ENCODE measurements at places on chromosomes 6 and 20.

- peak; percentile 32 for DNase-seq
These were observed 511.8 kb upstream of the ZNF337 start for GRCh38 chr20:26208296-26209091.

DNA sequence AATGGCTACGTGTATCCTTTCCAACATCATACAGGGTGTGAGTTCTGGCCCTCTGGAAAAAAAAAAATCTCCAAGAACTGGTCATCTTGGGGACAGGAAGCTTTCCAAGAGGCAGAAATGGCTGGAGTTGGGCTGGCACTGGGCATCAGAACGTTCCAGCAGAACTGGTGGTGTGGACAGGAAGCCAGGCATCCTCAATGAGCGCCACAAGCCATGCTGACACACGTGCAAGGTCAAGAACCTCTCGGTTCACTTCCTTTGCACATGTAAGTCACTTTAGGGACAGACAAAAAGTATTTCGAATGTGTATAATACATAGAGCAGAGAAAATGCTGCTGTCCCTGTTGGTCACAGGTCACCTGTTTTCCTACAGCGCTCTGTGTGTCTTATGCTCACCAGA, 27.4 kb upstream of the RIN2 start:
- DNase-seq, result no peak

DNA sequence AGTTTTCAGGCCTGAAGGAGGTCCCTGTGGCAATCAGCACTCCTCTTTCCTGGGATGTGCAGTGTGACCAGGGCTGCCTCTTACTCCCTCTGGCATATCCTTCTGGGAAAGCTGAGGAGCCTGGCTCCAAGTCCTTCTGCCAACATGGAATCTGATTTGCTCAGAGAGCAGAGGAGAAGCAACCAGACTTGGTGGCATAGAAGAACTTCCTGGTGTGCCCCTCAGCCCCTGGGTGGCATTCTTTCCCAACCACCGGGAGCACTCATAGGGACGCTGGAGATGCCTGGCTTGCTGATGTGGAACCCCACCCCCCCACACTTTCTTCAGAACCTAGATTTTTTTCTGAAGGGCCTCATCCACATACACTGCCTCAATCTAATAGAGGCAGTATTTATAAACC, 107.6 kb upstream of the TRAF3IP2 start:
- no peak for DNase-seq

- DNase-seq, result peak; percentile 22
These were observed 2.4 kb upstream of the DBNDD2 start for GRCh38 chr20:45405571-45406259.

- no peak for DNase-seq
These were observed 138.3 kb upstream of the INSM1 start for GRCh38 chr20:20229595-20229994.

- DNase-seq, result no peak
These were observed 746.8 kb downstream of the HDGFL1 start for GRCh38 chr6:23316131-23316530.

- DNase-seq, result no peak
These were observed 372.7 kb upstream of the RGS17 start for GRCh38 chr6:153503810-153504209.

GRCh38 chr6:108518714-108519576, 41.8 kb upstream of the FOXO3 start:
- DNase-seq, result no peak

DNA sequence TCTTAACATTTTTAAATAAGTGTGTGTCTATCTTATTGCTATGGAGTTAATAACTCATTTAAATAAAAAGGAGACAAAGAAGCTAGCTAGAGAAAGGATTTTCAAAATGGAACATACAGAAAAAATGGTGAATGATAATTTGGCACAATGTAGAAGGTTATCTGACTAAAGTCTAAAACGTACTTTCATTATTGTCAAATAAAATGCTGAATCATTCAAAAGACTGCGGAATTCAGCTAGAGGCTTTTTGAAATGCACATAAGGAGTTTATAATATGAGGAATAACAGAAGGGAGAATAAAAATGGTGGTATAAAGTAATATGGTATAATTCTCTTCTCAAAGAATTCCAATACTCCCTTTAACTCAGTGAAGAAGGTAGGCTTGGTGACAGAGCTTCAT, 597.9 kb downstream of the KHDRBS2 start:
- no peak for DNase-seq

GRCh38 chr6:53258774-53259155, 90.0 kb downstream of the ELOVL5 start:
- DNase-seq, result no peak

DNA sequence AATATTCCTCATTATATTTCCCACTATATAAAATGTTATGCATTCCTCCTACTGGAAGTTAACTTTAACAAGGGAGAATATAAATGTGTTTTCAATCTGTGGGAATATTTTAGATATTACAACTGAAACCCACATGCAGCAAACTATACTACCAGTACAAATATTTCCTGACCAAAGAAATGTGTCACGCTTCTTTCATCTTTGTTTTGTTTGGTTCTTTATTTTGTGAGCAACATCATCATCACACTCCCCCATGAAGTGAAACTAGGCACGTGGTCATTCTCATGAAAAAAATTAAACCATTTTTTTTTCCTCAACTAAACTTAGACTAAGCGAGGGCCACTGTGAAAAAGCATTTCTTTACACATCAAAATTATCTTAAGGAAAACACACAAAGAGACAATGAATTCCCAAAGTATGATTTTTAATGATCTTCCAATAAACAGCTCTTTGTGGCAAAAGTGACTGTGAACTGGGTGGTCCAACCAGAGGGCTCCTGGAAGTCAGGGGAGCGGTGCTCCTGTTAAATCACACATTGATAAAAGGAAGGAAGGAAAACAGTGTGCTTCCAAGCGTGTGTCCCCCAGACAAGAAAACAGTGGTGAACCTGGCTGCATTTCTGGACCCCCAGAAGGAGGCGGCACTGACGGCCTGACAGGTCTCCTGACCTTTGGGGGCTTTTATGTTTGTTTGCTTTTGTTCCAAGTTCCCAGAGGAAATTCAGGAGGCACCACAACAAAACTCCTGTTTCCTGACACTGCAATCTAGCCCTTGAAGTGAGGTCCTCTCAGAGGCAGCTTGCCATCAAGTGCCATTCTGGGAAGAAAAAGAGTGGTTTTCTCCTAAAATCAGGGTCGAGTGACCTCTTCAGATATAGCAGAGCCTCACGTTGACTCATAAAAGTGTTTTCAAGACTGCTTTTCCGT, 166.8 kb upstream of the FOXQ1 start:
- no peak for DNase-seq

DNA sequence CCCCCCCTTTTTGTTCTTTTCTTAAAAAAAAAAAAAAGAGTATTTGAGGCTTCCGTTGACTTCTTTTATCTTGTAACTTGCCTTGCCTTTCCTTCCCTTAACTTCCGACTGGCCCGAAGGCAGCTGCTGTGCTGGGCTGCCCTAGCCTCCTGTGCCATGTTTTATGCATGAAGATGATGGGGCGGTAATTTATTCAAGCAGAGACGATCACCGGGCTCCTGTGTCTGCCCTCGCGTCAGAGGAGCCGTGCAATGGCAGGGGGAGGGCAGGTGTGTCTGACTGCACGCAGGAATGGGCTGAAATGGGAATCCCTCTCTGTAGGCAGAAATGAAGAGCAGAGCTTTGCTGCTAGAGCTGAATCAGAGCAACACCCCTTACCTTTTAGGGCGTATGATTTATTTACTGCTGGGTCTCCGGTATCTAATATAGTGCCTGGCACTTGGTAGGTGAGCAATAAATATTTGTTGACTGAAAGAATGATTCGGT, 106.3 kb upstream of the RIPOR2 start:
- DNase-seq, result no peak

GRCh38 chr6:137901454-137901853, 34.4 kb downstream of the TNFAIP3 start:
- peak; percentile 14 for DNase-seq

GRCh38 chr6:108896111-108896661, 48.0 kb downstream of the ARMC2 start:
- no peak for DNase-seq

DNA sequence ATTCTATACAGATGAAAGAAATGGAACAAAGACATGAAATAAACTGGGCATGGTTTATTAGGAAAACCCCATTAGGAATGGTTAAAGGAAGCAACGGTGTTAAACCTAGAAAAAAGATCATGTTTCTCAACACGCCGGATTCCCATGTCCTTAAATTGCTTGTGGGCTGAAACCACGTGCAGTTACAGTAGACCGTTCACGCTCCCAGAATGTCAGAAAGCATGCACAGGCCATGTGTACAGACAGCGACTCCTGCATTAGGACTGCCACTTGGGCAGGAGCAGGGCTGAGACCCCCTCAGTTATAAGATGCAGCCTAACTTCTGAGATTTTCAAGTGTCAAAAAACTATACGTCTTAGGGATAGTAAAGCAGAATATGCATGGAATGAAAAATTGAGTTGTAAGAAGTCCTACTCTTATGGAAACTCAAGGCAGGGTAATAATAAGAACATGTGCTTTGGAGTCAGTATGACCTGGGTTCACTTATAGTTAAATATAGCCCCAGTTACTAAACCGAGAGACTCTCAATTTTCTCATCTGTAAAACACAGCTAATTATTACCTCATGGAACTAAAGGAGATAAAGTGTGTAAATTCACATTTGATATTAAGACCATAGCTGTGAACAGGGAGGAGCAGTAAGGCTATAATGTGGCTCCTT, 174.0 kb upstream of the UST start:
- no peak for DNase-seq

GRCh38 chr6:2733324-2733723, 17.4 kb downstream of the MYLK4 start:
- DNase-seq, result no peak

DNA sequence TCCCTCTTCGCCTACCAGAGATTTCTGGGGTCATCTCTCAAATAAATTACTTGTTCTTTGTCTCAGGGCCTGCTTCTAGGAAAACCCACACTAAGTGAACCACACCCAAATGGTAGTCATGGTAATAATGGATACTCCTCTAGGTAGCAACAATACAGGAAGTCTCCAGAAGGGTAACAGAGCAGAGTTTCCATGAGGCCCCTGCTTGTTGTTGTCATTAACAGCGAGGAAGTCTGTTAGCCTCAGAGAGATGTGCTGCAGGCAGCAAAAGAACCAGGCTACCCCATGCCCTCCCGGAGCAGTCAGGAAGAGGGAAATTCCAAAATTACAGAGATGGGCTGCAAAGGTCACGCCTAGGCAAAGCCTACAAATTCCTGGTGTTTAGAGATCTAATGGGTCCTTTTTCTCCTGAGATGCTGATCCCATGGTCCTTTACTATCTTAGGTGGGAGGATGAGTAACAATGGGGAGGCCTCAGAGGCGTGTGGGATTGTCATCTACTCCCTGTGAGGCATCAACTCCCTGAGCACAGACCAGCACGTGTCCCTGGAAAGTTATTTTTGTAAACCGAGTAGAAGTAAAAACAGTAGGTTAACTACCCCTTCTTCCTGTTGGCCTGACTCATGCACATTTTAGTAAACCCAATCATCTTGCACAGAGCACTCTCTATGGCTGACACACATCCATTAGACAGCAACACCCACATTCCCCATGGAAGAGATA, 10.1 kb downstream of the ISM1 start:
- no peak for DNase-seq

- DNase-seq, result no peak
These were observed 23.8 kb downstream of the DCBLD1 start for GRCh38 chr6:117506180-117506835.

GRCh38 chr20:62265365-62265764, 27.0 kb downstream of the OSBPL2 start:
- DNase-seq, result no peak

DNA sequence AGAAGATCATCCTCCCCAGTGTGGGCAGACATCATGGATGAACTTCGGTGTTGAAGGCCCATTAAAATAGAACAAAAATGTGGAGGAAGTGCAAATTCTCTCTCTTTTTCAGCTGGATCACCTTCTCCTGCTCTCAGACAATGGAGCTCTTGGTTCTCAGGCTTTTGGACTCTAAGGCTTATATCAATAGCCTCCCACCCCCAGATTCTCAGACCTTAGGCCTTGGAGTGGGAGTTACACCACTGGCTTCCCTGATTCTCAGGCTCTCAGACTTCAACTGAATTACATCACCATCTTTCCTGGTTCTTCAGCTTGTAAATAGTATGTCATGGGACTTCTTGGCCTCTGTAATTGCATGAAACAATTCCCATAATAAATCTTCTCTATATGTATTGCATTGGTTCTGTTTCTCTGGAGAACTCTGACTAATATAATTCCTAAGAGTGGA, 36.6 kb downstream of the NSFL1C start:
- peak; percentile 19 for DNase-seq

DNA sequence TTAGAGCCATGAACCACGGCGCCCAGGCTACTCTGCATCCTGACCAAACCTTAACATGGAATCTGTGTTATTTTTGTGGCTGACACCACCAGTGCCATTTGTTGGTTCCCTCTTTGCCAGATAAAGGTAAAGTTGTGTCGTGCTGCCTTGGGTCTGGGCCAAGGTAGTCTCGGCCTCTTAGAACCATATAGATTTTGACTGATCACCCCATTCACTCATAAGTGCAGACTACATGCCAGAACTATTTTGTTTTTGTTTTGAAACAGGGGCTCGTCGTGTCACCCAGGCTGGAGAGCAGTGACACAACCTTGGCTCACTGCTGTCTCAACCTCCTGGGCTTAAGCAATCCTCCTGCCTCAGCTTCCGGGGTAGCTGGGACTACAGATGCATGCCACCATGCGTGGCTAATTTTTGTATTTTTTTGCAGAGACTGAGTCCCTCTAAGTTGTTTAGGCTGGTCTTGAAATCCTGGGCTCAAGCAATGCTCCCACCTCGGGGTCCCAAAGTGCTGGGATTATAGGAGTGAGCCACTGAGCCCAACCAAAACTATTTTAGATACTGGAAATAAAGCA, 19.2 kb upstream of the RIPOR3 start:
- no peak for DNase-seq

- DNase-seq, result no peak
These were observed 214.5 kb downstream of the GJA1 start for GRCh38 chr6:121649951-121650350.

GRCh38 chr6:100712997-100713396, 168.1 kb downstream of the ASCC3 start:
- no peak for DNase-seq

GRCh38 chr20:41177636-41178035, 40.3 kb downstream of the PLCG1 start:
- peak; percentile 23 for DNase-seq

GRCh38 chr20:44858606-44859360, 26.7 kb upstream of the YWHAB start:
- no peak for DNase-seq

GRCh38 chr20:12306107-12306506, 388.4 kb downstream of the BTBD3 start:
- no peak for DNase-seq

Data from hepatocyte (in vitro differentiated cells).